Gastrocnemius medialis (tissue), 4 donors: ENCODE measurements at places on chromosomes 11 and 22. TPM values are rescaled to one million over a fixed set of nuclear protein-coding genes. Genes with fewer than 3 reads are reported as not detected.

The CTSF gene
- 56.4 TPM for total RNA-seq

The LRRC55 gene
- total RNA-seq, result not detected

The BARX2 gene
- total RNA-seq, result 4.4 TPM

The TENM4 gene
- 0.29 TPM for total RNA-seq

The RNF141 gene
- 38.2 TPM for total RNA-seq

The NECTIN1 gene
- total RNA-seq, result 1.1 TPM

The UPK3A gene
- 6.4 TPM for total RNA-seq

- DNase-seq, result no peak
Measured at GRCh38 chr11:69253028-69253427, 40.9 kb upstream of the MYEOV start.

- no peak for DNase-seq
Measured at GRCh38 chr11:13781153-13781552, 112.7 kb downstream of the FAR1 start.

DNA sequence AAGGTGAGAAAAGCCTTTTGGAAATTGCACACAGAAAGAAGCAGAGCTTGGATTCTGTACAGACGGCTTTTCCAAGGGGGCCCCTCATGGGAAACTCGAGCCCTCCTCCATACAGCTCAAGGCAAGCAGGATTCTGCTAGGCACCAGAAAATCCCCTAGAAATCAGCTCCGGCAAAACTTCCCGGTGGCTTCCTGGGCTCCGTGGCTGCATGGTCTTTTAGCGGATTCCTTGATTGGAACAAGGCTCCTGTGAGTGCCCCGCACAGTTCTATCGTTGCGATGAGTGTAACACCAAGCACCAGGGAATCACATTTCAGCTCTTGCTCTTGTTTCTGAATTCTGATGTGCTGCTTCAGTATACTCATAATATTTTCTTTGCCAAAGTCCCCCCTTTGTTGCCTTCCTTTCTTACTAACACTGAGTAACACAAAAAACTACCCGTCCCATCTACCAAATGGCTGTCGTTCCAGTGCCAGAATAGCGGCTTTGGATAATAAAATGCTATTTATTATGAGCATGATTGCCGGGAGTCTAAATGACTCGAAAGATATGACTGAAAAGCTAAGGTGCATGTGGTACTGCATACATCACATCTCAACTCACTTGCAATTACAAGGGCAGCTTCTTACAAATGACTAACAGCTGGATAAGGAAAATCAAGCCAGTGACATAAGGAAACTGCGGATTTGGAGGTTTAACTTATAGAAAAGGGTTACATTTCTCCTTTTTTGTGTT lies 494.1 kb downstream of the DLG2 start:
- DNase-seq, result no peak

GRCh38 chr22:28544431-28544868 lies 135.2 kb downstream of the TTC28 start:
- DNase-seq, result no peak

GRCh38 chr11:92556431-92556830 lies 331.8 kb downstream of the FAT3 start:
- DNase-seq, result no peak

- no peak for DNase-seq
Measured at GRCh38 chr11:132256528-132257279, 886.3 kb downstream of the NTM start.

- DNase-seq, result no peak
Measured at GRCh38 chr11:96342014-96342960, 708 bp downstream of the MAML2 start.

DNA sequence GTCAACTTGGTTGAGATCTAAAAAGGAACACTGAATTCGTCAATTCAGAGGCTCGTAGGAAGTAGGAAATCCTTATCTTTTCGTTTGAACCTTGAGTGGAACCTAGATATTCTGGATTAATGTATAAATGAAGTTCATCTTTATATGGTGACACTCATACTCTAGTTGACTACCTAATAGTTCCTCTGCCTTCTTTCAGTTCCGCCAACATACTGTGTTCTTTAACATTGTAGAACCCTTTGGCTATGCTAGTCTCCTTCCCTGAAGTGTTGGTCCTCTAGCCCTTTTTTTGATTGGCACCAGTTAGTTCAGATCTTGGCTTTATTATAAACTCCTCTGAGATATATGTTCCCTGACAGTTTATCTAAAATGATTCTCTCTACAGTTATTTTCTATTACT lies 1.5 kb downstream of the ATM start:
- no peak for DNase-seq

DNA sequence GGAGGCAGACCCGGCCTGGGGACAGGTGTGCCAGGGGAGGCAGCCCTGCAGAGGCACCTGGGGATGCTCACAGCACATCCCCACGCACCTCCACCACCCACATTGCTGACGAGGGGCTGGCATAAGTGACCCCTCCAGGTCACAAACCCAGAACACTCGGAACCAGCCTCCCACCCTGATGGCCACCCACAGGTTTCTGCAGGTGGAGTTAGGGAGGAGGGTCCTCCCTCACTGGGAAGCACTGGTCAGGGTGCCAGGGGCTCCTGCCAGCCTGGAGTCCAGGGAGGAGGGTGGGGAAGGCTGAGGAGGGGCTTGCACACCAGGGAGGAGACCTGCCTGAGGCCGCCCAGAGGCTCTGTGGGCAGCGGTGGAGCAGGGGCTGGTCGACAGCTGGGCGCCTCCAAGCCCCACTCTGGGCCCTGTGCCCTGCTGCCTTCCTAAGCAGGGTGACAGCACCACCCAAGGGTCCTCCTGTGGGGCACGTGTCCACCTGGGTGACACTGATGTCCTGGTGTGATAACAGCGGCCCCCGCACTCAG lies 51.0 kb upstream of the CARS1 start:
- DNase-seq, result no peak

GRCh38 chr11:134562941-134563471 lies 151.0 kb upstream of the B3GAT1 start:
- DNase-seq, result no peak

DNA sequence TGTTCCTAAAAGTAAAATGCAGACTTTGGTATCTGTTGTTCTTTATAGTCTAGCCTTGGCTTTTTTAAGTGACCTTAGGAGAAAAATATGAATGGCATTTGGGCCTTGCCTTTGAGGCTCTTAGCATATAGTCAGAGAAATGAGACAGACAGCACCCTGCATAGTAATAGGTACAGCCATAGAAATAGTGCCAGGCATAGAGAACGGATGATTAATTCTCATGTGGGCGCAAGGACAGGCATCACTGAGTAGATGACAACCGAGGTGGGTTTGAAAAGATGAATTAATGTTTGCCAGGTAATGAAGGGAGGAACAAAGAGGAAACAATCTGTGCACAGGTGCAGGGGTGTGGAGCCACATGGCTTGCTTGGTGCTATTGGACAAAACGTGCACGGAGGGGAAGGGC lies 90.5 kb downstream of the BMAL1 start:
- DNase-seq, result no peak

DNA sequence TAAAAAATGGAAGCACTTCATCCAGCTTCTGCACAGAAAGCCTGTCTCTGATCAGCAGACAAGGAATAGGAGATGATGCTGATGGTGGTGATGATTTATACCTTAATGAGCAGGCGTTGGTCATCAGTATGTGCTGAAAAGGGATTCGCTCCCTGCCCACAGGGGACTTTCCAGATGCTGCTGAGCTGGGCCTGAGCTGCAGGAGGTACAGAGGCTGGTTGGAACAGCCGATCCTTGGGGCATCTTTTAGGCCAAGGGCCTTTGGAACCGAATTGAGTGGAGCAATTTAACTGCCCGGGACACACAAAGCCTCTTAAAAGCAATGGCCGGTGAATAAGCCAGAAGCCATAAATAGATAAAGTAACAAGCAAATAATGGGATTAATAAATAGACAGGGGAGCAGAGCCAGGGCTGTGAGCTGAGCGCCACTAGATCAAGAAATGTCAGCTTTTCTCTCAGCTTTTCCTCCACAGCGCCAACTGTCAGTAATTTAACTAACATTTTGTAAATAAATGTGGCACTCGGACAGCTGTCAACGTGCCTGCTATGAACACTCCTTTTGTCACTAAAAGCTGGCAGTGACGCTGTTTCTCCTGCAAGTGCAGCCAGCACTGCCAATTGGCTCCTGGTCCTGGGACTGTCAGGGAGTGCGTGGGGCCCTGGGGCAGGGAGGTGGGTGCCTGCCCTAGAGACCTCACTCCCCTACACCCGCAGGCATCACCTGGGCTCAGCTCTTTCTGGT lies 562.3 kb downstream of the NTM start:
- DNase-seq, result no peak

DNA sequence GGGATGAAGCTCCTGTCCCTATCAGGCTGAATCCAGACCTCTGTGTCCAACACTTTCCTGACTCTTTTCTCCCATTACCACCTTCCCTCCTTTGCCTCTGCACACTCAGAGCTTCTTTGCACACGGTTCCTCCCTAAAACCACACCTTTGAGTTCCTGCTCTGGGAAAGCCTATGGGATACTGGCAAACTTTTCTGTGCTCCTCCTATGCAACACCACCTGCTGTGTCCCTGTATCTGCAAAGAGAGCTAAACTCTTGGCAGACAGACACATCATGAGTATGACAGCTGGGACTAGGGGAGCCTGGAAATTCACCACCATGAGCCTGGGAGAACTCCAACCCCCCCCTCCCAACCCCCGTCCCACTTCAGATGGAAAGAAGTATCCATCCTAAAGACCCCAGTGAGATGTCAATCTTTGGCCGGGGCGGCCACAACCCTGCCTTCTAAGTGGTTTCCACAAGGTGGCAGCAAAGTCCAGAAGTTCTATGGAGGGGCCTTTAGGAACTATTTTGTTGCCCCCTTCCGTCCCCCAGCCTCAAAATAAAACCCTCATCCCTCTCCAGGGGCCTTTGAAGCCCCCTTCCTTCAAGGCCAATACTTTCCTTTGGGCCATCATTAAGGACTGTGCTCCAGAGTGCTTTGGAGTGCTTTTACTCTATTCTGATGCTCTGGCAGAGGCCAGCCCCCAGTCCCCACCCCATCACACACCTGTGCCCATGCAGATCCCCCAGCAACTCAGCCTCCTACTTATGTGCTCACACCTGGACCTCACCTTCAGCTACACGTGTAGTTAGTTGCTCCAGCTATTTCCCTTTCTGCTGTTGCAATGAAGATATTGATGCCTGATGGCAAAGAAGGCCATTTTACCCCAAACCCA lies 19.4 kb downstream of the HTR3A start:
- DNase-seq, result no peak

GRCh38 chr11:3231550-3231850 lies 717 bp downstream of the MRGPRE start:
- DNase-seq, result no peak
